NCI-H524 treated with DMSO at 0.1 percent for 48 hours (cell line): ENCODE measurements at places on chromosomes 13 and 19.

DNA sequence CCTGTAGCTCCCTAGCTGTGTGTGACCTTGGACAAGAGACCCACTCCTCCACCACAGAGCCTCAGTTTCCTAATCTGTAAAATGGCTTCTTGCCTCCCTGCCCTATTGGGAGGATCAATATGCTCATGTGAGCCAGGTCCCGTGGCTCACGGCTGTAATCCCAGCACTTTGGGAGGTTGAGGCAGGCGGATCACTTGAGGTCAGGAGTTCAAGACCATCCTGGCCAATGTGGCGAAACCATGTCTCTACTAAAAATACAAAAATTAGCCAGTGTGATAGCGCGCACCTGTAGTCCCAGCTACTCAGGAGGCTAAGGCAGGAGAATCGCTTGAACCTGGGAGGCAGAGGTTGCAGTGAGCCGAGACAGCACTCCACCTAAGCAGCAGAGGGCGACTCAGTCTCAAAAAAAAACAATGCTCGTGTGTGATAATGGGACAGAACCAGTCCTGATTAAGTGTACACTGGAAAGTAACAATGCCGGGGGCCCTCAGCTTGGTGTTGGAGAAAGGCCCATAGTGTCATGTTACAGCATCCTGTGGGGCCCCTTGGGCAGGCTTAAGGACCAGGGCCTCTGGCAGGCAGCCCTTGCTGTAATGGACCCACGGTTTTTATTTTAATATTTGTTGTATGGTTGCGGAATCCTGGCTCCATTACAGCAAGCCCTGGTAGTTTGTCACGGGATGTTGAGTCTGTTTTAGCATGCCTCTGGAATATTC lies 6.8 kb downstream of the RPS11 start:
- DNase-seq, result peak; percentile 65

DNA sequence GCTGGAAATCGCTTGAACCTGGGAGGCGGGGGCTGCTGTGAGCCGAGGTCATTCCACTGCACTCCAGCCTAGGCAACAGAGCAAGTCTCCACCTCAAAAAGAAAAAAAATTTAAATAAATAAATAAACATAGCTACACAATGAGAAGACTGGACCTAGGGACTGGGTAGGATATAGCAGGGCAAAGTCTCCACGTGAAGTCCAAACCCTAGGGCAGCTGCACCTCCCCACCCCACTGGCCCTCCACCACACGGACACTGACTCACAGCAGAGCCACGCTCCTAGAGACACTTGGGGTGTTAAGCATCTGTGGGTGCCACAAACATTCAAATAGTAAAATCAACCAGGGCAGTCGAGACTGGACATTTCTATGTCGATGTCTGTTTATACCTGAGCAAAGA lies 7.1 kb downstream of the LATS2 start:
- DNase-seq, result no peak

DNA sequence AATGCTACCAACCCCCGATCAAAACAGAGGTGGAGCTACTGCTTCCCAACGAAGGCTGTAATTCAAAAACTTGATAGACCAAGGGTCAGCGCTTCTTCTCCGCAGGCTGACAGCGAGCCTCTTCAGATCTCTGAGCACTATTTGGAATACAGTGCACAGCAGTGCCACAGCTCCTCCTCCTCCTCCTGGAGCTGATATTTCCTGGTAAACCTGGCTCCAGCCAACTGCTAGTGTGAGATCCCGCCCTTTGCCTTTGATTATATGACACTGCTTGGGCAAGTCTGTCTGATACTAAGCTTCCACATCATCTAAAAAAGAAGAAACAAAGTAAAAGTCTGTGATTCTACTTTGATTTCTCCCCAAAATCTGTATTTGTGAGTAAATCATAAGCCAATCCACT lies 710.5 kb downstream of the DACH1 start:
- no peak for DNase-seq

DNA sequence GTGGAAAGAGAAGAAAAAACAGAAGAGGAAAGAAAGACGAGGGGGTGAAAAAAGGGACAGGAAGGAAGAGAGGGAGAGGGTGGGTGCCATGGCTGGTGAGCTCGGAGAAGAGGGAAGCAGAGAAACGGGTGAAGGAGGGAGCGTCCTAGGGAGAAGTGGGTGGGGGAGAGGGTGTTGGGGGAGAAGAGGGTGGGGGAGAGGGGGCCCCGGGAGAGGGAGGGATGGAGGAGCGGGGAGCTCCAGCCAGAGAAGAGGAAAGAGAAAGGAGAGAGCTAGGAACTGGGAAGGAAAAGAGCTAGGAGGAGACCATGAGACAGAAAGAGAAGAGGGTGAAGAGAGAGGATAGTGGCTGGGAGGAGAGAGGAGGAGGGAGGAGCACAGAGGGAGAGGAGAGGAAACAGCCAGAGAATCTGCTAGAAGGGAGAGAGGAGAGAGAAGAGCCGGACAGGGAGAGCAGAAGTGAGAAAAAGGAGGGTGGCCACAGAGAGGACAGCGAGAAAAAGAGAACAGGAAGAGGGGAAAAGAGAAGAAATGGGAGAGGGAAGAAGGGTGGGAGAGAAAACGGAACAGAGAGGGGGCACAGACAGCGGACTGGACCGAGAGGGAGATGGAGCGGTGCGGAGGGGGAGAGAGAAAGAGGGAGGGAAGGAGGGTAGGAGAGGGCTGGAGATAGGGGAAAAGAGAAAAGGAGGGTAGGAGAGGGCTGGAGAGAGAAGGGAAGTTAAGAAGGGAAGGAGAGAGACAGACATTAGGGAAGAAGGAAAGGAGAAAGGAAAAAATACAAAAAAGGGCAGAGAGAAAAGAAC lies 11.9 kb upstream of the GARIN5A start:
- no peak for DNase-seq

DNA sequence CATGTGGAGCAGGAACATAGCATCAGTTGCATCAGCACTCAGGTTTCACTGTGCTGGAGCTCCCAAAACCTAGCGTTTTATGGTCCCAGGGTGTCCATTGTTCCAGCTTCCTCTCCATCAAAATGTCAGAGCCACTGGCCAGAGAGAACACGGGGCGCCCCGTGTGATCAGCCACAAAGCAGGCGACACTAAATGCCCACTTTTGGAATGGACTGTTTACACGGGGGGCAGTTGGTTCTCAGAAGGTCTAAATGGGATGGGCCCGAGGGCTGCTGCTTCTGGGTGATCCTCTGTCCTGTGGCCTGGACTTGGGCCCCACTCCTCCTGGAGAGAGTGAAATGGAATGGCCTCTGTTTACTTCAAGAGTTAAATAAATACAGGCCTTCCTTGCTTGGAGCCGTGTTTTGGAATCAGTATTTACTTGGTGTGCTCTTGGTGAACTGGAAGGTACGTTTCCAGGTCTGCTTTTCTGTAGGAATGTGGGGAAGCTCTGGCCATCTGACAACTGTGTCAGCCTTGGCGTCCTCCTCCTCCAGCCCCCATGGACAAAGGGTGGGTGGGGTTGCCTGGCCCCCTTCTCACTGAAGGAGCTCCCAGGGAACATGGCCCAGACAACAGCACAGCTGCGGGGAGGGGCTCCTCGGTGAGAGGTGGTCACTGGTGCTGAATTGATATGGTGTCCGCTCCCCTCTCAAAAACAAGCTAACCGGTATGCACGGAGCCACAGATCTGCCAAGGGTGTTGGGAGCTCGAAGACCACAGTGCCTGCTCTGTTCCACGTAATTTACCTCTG lies 16.1 kb upstream of the MCF2L start:
- no peak for DNase-seq

- DNase-seq, result no peak
Observed at GRCh38 chr19:42411581-42412178, 15.5 kb downstream of the LIPE start.

DNA sequence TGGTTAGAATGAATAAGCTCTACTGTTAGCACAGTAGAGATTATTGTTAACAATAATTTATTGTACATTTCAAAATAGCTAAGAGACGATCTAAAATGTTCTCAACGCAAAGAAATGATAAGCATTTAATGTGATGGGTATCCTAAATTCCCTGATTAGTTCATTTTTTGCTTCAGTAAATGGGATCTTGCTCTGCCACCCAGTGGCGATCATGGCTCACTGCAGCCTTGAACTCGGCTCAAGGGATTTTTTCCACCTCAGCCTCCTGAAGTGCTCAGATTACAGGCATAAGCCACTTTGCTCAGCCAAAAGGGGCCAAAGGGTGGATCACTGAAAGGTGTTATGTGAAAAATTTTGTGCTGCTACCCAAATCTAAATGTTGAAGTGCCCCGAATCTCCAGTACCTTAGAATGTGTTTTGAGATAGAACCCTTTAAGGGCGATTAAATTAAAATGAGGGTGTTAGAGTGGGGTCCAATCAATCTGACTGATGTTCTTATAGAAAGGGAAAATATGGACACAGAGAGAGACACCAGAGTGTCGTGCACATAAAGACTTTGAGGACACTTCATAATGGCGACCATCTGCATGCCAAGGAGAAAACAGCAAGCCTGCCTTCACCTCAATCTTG lies 31.5 kb upstream of the ZNF766 start:
- DNase-seq, result no peak

DNA sequence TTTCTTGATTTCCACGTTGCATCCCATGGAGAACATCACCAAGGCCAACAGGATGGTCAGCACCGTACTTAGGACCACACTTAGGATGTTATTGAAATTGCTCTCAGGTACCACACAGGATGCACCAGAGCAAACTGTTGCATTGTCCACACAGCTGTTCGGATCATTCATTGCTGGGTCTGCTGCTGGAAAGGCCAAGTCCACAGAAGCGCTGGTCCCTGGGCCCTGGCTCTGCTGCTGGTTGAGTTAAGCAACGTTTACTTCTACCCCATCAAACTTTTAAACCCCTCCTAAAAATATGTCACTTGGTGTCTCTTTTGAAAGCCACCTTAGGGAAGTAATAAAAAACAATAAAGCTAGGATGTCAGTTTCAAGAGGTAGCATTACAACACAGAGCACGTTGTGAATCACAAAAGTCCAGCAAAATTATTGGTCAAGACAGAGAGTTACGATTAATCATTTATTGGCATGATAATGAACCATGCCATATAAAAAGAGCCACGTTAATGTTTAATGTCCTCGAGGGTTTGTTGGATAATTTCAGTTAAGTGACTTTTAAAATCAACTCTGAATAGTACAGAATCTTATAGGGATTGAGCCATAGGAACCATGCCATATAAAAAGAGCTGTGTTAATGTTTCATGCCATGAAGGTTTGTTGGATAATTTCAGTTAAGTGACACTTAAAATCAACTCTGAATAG lies at the start of gene SLC10A2:
Gene SLC10A2, minus strand, starts transcription at position 339 of the 702 bp plus-strand sequence. Its CDS starts 168 bp downstream, at position 171.
- DNase-seq, result no peak

GRCh38 chr19:3577723-3578344 lies 5.1 kb downstream of the HMG20B start:
- no peak for DNase-seq

DNA sequence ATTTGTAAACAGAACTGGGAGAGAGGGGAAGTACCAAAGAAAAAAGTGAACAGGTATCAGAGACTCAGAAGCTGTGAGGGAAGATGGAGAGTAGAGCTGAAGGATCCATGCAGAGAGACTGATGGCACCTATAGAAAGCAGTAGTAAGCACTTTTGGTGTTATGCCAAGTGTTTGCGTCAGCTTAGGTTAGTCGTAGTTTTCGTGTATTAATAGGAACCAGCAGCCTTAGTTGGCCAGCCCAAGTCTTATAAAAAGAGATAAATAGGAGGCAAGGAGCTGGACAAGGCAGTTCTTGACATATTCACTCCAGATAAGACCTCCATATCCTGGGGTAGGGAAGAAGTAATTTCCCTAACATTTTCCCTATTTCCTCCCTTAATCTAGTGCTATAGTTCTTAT lies 214.2 kb downstream of the OXGR1 start:
- no peak for DNase-seq

DNA sequence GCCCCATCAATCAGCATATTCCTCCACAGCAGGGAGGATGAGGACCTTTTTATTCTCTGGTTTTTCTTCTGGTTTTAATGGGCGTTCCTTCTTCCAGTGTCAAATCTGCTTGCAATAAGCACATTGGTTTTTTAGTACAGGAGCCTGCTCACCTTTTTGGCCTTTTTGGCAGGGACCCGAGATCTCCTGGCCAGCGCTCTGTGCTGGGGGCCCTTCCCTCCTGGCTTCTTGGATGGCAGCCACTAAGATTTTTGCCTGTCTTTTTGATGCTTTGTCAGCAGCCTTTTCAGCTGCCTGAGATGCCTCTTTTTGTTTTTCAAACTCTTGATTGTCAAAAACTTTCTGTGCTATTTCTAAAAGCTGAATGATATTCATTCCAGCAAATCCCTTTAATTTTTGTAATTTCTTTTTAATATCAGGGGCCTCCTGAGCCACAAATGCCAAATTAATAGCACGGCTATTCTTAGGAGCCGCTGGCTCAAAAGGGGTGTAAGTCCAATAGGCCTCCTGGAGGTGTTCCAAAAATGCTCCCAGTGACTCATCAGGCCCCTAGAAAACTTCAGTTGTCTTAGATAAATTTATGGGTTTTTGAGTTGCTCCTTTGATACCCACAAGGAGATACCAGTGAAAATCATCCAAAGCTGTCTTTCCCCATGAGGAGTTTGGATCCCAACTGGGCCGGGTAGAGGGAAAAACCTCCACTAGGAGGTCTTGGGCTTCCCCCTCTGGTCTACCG lies 73.0 kb downstream of the ZNF100 start:
- DNase-seq, result no peak

DNA sequence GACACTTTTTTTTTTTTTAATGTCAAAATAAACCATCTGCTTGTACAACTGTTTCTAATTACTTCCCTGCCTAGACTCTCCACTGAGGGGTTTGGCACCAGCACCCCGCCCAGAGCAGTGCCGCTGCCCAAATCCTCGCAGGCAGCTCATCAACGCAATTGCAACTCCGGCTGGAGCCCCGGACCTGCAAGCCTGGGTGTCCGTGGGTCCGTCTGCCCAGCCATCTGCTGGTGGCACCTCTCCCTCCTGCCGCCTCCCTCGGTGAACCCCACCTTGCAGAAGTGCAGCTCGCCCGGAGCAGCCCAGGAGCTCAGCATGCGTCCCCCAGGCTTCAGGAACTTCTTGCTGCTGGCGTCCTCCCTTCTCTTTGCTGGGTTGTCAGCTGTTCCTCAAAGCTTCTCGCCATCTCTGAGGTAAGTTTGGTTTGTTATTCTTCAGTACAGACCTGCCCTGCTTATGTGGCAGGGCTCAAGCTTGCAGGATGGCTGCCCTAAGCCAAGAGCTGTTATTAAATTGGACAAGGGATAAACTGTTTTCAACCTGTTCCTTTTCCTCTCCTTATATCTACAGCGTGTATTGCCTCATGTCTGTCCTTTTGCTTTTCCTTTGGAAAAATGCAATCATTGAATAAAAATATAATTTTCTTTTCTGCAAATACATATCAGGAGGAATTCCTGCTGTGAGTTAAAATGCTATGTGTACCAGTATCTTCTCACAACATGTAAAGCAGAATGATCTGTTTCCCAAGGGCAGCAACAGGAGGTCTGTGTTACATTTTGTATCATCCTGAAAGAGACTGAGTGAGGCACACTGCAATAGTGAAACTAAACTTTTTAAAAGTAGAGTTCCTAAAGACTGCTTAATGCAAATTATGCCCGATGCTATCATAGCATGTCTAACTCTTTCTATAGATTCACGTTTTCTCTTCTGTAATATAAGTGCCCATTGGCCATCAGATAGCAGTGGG lies at the start of gene ITGBL1:
Gene ITGBL1, plus strand, starts transcription at position 157 of the 967 bp plus-strand sequence. Its CDS starts 159 bp downstream, at position 316.
- DNase-seq, result peak; percentile 6

DNA sequence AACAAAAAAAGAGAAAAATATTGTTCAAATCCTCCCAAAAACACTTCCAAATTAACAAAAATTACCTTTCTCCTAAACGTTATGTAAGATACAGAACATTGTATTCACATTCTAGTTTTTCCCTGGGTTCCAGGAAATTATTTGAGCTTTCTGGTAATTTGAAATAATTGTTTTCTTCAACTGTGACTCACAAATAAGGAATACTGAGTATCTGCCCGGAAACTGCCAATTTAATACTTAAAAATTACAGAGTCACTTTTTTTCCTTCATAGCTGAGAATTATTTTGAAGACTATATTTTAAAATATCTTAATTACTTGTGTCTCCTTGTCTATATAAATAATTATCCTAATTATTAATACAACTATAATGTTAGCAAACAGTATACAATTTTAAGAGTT lies 709.0 kb upstream of the ARGLU1 start:
- DNase-seq, result no peak
